ENCODE measurements at places on chromosomes 11 and 22. TPM values are rescaled to one million over a fixed set of nuclear protein-coding genes. Genes with fewer than 3 reads are reported as not detected.

DNA sequence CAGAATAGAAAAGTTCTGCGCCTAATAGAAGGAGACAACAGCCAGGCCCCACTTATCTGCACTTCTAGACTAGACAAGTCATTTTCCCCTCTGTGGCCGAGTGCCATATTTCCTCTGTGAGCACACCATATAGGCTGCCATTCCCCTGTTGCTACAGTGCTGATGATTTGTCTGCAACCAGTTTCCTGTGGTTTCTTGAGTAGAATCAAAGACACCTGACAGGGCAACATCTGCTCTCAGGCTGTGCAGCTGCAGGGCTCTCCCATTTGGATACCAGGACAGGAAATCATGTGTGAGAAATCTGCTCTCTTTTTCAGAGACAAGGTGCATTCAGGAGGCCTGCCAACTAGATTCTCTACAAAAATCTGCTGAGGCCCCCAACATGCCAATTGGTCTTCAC, 879.3 kb downstream of the DLG2 start:
- no peak for DNase-seq

The GRM5 gene
- total RNA-seq, result 19.7 TPM

- DNase-seq, result no peak
Measured at GRCh38 chr22:43289976-43290721, 53.0 kb downstream of the SCUBE1 start.

DNA sequence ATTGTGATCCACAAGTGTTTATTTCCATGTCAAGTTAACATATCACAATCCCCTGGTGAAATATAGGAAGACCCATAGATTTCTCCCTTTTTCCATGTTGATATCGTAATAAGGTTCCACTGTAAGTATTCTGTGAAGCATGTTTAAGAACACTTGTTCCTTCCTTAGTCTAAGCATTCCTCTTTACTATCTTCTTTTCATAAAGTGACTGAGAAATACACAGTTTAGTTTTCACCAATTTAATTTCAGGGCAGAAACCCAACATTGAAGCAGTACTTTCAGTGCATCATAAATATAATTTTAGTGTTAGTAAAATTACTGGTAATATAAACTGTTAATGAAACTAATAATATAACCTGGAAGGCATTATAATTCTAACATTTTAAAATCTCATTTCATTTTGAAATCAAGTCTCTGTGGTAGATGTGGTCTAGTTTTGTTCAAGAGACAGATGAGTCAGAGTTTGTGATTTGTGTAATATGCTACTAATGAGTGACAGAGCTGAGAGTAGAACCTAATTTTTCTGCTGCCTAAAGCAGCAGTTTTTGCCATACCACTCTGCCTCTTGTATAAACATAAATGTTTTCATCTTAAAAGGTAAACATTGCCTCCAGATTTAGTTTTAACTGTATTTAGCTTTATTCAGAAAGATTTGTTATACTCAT, 79.4 kb downstream of the ATM start:
- no peak for DNase-seq

DNA sequence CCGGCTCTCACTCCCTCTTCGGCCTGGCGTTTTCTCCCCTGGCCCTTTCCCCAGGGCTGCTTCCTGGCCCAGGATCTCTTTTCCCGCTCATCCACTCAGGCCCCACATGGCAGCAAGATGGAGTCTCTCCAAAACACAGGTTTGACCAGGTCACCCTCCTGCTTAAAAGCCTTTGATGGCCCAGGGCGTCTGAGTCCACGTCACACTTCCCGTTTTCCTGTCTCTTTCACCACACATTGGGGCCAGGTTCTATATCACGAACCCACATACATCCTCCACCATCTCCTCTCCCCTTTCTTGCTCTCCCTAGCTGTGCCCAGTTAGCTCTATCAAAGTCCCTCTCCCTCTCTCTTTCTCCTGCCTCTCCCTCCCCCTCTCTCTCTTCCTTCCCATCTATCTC, 7.8 kb upstream of the LRRC32 start:
- DNase-seq, result no peak

- DNase-seq, result no peak
Measured at GRCh38 chr22:27115816-27116256, 458.4 kb downstream of the MIAT start.

The TNKS1BP1 gene
- 42.2 TPM for total RNA-seq

- no peak for DNase-seq
Measured at GRCh38 chr11:113378692-113379091, 8.9 kb upstream of the ANKK1 start.

The UBASH3B gene
- 6.0 TPM for total RNA-seq

DNA sequence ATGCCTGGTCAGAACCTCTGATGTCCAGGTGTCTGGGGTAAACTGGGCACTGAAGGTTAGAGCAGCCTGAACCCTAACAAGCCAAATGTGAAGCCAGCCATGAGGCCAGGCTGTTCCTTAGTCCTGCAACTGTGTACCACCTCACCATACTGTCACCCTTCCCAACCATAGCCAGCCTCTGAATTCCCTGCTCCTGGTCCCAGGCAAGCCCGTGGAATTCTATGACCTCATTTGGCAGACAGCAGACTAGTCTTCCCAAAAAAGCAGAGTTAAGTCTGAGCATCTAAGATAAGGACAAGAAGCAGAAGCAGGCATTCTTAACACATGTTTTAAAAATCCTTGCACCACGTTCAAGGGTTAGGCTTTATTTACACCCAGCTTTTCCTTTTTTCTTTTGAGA, 134.8 kb downstream of the C11orf58 start:
- no peak for DNase-seq

DNA sequence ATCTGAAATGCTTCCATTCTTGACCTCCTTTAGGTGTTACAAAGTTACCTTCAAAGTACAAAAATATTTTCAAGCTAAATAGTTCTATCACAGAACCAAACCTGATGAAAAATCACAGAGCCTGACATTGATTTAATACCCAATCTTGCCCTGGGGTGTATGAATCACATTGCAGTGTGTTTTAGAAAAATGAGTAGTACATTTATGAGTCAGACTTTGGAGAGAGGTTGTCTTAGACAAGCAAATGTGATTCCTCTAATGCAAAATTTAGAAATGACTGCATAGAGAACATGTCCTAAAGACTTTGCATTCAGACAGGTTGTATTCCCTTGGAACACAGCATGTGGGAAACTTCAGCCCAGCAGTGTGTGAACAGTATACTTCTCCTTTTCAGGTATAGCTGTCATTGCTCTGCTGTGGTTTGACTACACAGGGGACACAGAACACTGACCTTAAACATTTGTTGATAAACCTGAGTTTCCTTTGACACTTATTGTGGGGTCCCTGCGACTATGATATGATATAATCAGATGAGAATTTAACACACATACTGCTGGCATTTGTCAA, 972.1 kb downstream of the JRKL start:
- no peak for DNase-seq

The OR4D9 gene
- not detected for total RNA-seq

The ANKK1 gene
- total RNA-seq, result 0.20 TPM

DNA sequence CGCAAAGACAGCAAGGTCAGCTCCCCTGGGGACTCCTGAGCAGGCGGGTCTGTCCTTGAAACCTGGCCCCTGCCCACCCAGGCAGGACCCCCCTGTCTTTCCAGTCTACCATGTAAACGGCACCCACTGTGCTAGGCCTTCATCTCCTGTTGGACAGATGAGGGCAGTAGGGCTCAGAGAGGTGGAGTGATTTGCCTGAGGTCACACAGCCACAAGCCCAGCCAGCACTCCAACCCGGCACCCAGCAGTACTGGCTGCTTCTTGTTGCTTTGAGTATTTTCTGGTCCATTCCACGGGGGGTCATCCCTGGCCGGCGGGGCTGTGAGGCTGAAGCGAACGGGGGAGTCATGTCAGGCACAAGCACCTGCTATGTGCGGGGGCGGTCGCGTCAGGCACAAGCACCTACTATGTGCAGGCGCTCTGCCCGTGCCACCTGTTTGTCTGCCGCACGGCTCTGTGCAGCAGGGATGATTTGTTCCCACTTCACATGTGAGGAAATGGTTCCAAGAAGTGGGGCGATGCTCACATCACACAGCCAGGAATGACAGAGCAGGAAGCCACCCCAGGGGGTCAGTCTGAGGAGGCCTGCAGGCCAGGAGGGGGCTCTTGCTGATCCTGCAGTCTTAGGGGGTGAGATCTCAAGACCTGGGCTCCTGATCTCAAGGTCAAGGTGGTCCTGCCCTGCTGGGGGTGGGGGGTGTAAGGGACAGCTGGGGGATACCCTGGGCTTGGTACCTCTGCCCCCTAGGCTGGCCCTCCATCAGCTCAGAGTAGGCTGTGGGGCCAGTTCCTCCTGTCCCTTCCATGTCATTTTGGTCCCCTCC, 110.7 kb downstream of the CACNA1I start:
- DNase-seq, result no peak

GRCh38 chr11:32366666-32367065, 68.7 kb downstream of the WT1 start:
- no peak for DNase-seq

DNA sequence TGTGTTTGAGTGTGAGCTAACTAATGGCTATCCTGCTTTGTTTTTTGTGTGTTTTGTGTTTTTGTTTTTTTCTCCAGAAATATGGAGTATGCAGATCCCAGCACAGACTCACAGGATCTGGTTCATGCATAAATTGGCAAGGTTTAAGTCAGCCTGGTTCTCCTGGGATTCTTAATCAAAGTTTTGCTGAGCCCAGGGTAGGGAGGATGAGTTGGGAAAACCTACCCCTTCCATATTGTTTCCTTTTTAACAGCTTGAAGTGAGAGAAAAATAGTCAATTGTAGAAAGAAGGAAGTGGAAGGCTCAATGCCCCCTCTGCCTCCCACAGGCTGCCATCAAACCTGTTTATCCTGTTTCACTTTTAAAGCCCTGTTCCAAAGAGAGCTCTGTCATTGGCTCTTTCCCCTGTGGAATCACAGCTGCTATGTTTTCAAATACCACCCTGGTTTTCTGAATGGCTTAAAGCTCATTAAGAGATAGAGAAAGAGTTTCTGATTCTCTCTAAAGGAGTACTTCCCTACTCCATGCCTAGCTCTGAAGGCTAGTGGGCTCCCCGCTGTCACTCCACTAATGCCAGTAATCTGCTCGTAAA, 23.4 kb upstream of the CADM1 start:
- DNase-seq, result no peak

The OR52E5 gene
- not detected for total RNA-seq

The ZMAT5 gene
- 13.2 TPM for total RNA-seq

GRCh38 chr11:14642453-14642852, 1.2 kb upstream of the PDE3B start:
- no peak for DNase-seq

DNA sequence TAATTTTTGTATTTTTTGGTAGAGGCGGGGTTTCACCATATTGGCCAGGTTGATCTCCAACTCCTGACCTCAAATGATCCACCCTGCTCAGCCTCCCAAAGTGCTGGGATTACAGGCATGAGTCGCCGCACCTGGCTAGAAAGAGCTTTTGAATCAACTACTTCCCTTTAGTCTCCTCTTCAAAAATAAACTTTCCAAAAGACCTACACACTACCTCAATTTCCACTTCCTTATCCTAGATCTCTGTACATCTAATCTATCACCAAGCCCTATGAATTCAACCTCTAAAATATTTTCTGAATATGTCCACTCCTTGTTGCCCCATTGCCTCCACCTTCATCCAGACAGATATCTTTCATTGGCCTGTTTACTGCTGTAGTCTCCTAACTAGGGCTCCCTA, 13.1 kb upstream of the DDX6 start:
- DNase-seq, result no peak

The MS4A6E gene
- total RNA-seq, result not detected

- DNase-seq, result no peak
Measured at GRCh38 chr11:12114193-12115033, 4.0 kb downstream of the MICAL2 start.

The OR4S2 gene
- not detected for total RNA-seq

The RBFOX2 gene
- 139 TPM for total RNA-seq

DNA sequence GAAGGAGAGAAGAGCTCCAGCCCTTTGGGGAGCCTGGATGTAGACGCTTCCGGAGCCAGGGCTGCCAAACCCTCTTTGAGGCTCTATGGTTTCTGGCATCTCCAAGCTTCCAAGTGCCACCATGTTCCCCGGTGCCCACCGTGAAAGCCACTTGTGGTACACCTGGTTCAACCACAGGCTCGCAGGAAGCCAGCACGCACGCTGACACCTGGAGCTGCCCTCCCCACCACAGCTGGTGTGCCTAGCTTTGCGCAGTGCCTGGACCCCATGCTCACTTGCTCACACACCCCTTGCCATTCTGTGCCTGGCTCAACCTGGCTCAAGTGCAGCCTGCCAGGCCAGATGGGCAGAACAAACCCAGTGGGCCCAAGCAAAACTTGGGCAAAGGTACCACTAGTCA, 831.4 kb downstream of the DLG2 start:
- no peak for DNase-seq

DNA sequence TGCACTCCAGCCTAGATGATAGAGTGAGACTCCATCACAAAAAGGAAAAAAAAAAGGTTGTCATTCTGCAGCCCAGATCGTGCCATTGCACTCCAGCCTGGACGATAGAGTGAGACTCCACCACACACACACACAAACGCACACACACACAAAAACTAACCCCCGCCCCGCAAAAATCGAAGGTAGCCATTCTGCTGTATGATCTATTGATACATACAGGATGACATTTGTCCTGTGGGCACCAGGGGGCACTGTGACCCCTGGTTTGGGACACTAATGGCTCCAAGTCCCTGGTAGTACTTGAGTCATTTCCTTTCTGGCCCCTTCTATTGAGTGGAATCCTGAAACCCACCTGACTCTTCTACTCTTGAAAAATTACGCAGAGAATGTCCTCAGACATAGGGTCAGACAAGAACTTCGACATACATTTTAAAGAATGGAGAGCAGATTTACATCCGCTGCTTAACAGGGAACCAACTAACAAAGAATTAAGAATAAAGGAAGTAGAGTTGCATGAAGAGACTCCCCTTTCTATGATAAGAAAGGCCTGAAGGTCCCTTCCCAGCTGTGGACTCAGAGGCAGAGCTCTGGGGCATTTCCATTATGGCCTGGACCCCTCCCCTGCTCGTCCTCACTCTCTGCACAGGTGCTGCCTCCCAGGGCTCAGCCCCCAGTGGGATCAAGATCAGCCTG, 35.0 kb upstream of the PRAME start:
- peak; percentile 14 for DNase-seq

The CABP7 gene
- 17.9 TPM for total RNA-seq

GRCh38 chr11:64298966-64299846, 952 bp upstream of the CATSPERZ start:
- DNase-seq, result peak; percentile 78

DNA sequence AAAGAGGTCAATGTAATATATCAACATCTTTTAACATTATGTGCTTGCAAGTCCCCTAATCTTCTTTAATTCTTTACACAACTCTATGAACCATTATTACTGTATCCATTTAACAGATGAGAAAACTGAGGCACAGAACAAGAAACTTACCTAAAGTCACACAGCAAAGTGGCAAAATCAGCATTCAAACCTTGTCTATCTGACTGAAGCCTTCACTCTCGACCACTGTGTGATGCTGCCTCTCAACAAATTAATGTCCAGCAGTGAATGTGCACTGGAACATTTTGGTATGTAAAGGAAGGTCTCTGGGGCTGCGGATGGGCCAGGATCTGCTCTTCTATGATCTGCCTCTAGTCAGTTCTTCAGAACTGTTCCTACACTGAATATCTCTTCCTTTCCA, 42.1 kb downstream of the PRCP start:
- DNase-seq, result no peak

The APOL5 gene
- 0.39 TPM for total RNA-seq
